ENCODE measurements at places on chromosomes 6 and 20.

GRCh38 chr6:1386038-1386709 lies 3.2 kb upstream of the FOXF2 start:
- no peak for DNase-seq

- no peak for DNase-seq
Measured at GRCh38 chr6:160357088-160357487, 8.9 kb downstream of the SLC22A3 start.

GRCh38 chr6:71496018-71496721 lies 207.6 kb downstream of the OGFRL1 start:
- no peak for DNase-seq

GRCh38 chr20:51801122-51801822 lies 1.0 kb downstream of the SALL4 start:
- DNase-seq = no peak

DNA sequence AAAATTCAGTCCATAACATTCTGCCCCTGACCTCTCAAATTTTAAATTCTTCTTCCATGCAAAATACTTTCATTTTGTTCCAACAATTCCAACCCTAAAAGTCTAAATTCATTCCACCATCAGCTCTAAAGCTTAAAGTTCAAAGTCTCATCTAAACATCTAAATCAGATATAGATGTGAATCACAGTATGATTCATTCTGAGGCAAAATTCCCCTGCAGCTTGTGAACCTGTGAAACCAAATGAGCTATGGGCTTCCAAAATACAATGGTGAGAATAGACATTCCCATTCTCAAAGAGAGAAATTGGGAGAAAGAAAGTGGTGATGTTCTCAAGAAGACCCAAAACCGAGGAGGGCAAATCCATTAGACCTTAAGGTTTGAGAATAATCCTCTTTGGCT lies 309.8 kb downstream of the HIVEP2 start:
- DNase-seq = no peak

DNA sequence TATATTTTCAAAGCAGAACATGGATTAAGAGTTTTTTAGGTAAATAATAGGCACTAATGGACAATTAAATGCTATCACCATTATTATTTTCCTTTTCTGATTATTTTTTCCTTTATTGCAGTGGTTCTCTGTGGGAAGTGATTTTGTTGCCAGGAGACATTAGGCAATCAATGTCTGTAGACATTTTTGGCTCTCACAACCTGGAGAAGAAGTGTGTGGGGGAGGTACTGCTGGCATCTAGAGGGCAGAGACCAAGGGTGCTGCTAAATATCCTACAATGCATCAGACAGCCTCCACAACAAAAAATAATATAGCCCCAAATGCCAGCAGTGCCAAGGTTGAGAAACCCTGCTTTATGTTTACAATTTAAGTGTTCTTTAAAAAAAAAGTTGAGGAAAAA lies 8.3 kb downstream of the IFNGR1 start:
- DNase-seq = no peak

- DNase-seq = no peak
Measured at GRCh38 chr20:36871640-36872570, 4.0 kb upstream of the TLDC2 start.

DNA sequence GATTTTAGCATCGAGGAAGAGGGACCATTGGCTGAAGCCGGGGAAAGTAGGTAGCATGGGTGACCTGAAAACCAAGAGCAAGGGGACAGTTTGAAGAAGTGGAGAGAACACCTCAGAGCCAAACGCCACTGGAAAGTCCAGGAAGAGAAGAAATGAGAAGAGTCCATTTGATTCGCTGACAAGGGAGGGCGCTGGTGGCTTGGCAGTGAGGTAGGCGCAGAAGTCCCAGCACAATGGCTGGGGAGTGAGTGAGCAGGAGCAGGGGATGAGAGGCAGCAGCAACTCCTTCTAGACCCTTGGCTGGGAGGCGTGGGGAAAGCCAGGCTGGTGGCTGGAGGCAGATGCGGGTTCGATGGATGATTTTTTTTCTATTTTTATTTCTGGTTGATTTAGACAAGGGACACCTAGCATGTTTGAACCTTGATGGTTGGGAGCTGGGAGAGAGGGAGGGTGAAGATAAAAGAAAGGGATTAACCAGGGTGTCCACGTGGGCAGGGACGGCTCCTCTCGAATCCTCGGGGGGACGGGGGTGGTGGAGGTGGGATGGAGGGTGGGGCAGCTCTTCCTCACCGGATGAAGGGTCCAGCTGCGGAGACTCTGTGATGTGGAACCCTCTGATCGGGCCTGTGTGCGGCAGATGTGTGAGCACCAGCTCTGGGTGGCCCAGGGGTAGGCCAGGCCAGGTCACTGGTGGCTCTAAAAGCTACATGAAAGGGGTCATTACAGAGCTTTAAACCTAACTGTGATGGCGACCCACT lies 164.2 kb downstream of the NFATC2 start:
- no peak for DNase-seq

GRCh38 chr6:100126790-100127484 lies 132.9 kb upstream of the MCHR2 start:
- no peak for DNase-seq

DNA sequence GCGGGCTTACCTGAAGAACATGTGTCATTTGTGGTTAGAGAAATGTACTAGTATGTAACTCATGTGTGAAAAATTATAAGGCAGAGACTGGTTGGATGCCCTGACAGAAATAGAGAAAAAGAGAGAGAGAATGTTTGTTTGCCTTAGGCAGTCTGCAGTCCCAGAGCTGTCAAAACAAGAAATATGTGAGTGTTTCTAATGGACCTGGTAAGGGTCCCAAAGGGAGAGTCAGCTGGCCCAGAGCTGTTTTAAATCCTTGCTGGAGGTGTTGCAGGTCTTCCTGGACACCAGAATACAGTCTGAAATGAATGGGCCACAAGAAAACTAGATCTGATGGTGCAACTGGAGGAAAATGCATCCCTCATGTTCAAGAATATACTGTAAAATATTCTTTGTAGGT lies 158.3 kb upstream of the OGFRL1 start:
- DNase-seq = no peak

- no peak for DNase-seq
Measured at GRCh38 chr20:12252793-12253192, 335.1 kb downstream of the BTBD3 start.

DNA sequence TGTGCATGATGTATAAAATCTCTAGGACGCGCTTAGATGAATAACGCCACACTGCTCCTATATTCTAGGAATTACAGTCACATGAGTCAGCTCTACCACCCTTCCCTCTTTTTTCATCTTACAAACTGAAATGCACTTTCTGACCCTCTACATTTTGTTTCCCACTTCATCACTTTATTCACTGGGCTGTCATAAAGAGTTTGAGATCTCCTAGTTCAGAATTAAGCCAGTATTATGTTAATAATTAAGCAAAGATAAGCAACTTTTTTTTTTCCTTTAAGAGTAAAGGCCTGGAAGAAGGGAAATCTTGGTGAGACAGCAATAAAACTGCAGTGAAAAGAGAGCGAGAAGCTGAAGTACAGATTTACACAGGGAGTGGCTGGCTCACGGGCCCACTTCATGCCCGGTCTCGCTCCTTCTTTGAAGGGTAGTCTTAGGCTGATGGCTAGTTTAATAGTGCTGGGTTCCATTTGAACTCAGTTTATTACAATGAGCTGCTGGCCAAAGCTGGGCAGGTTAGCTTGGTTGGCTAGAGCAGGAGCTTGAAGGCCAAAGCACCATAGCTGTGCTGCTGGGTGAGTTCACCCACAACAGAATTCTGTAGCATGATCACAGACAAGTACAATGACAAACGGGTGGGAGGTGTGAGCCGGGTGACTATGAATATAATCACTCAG lies 110.6 kb downstream of the MAP7 start:
- DNase-seq = no peak

- DNase-seq = no peak
Measured at GRCh38 chr6:52340603-52340880, 21.4 kb upstream of the PAQR8 start.

- DNase-seq = no peak
Measured at GRCh38 chr6:96907498-96907897, 9.8 kb upstream of the NDUFAF4 start.

GRCh38 chr6:72205500-72205899 lies 319.1 kb downstream of the RIMS1 start:
- DNase-seq = no peak

DNA sequence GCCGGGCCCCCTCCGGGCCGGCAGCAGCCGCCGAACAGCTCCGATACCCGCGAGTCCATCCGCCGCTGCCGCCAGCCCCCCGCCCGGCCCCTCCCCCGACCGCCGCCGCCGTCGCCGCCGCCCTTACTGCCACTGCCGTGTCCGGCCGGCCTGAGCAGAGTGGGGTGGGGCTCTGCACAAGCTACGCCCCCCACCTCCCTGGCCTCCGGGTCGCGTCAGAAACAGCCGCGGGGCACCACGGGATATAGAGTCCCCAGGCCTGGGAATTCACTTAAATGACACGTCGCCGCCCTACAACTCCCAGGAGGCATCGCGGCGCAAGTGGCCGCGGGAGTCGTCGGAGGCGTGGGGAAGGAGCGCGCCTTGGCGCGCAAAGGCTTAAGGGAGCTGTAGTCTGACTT lies at the start of gene GTPBP2:
Gene GTPBP2, minus strand, starts transcription at position 161 of the 401 bp plus-strand sequence. Its CDS starts 102 bp downstream, at position 59.
- DNase-seq = peak; percentile 91

GRCh38 chr20:34439168-34439567 lies 76.1 kb downstream of the ITCH start:
- no peak for DNase-seq

DNA sequence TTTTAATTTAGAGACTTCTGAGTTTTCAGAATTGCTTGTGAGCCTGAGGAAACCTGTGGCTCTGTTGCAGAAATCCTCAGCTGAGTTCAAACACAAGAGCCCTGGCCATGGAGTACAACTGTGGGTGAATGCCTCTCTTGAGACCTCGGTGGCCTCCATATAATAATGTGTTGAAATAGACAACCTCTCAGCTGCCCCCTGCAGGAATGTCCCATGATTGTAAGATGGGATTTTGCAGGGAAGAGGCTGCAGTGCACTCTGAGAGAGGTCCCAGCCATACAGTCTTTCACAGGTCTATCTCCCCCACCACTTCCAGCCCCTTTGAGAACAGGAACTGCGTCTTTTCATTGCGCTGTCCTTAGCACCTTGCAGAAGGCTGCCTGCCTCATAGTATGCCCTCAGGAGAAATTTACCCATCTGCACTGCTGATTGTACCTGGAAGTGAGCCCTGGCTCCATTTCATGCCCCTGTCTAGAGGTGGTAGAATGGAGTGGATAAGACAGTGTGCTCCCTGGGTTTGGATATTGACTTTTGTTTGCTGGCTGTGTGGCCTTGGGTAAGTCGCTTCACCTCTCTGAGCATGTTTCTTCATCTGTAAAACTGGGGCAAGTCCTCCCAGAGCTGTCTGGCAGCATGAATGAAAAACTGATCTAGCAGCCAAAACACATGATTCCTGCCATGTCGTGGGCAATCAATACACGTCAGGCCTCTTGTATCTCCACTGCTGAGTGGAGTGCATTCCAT lies 16.8 kb upstream of the CDH22 start:
- DNase-seq = no peak

GRCh38 chr20:37651932-37652331 lies 41.9 kb upstream of the CTNNBL1 start:
- no peak for DNase-seq

DNA sequence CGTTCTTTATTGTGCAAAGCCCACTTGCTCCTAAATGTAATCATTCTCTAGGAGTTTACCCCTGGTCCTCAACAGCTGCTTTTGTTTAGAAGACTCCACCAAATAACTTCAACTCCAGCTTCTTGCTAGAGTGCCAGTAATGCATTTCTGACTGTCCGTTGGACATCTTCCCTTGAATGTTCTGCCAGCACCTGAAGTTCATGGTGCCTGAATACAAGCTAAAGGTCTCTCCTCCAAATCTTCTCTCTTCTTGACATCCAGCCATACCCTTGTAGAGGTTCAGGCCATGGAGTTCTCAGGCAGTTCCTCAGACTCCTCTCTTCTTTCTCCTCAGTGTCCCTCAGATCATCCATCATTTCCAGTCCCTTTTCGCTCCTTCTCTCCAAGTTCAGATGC lies 21.7 kb downstream of the PHACTR2 start:
- DNase-seq = no peak

DNA sequence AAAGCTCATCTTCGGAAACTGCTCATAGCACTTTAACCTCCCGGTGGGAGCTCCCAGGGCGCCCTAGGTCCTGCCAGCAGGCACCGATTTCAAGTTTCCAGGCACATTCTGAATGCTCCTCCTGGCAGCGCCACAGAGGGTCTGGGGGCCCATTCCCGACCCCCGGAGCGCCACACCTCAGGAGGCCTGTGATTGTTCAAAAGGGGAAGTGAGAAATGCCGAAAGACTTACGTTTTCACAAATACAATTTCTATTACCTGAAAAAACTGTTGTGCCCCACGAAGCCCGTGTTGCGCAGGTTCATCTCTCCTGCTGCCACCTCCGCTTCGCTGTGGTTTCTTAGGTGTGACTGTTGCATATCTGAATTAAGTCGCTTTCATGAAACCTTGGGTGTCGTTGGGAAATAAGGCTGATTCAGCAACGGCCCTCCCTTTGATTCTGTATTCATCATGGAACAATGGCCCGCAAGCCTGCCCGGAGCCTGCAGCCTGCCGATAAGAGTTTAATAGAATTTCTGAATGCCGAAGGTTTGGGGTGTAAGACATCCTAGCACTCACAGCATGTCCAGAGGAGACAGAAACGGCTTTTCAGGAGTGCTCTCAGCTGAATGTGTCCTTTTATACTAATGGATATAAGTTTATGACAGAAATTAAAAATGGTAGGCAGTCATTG lies 1.9 kb upstream of the MYT1 start:
- DNase-seq = no peak

GRCh38 chr6:116564921-116565872 lies 6.1 kb upstream of the RWDD1 start:
- DNase-seq = no peak

DNA sequence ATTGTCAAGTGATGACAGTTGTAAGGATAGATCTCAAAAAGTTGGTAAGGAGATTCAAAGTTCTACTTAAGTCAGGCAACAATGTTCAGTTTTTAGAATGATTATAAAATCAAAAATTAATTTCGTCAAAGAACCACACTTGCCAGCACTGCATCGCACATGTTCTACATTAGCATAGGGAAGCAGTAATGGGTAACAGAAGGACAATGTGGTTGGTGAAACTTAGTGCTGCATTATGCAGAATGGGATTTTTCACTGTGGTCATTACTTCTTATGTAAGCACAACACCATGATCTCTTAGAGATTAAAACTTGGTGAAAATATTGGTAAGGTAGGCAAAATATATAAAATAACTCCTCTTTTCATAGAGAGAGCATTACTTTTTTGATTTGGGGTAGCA lies 173.7 kb upstream of the THEMIS start:
- DNase-seq = no peak

DNA sequence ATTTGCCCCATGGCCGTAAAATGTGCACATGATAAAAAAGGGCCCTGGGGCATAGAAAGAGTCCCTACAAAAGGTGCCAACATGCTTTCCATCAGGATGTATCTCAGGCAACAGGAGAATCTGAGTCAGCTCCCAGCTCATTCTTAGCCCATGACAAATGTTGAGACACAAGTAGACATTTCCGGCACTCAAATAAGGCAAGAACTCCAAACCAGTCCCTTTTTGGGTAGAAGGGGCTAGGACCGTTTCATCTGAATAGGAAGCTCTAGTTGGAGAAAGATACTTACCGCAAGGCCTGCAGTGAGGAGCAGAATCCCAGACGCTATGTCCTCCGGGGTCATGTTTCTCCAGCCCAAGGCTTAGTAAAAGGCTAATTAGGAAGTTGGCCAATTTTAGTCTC lies 261.0 kb upstream of the RIN2 start:
- DNase-seq = no peak

All from T-helper 9 cell (primary cell).